HT1080 (cell line): ENCODE measurements at places on chromosomes 12 and 14. TPM values are rescaled to one million over a fixed set of nuclear protein-coding genes. Genes with fewer than 3 reads are reported as not detected.
A peak's percentile ranks its signal among the peaks of the same experiment; 100 is the strongest.

GRCh38 chr14:75495399-75495798, 26.9 kb upstream of the BATF start:
- DNase-seq = no peak

RAPGEF3 gene
- total RNA-seq = 3.7 and 4.1 TPM in 2 replicates

DNA sequence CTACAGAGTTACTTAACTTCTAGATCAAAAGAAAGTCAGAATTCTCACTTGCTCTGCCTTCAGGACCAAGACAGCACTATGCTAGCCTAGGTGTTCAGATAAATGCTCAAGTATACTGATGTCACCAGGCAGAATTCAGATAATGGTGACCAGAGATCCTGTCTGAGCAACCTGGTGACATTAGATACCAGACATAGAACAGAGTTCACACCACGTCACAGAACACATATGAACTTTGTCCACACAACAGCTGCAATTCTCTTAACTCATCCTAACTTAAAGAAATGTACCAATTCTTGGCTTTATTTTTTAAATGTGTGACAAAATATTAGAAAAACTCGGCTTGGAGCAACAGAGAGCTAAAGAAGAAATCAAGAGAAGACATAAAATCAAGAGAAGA, 58.1 kb downstream of the GCH1 start:
- DNase-seq = no peak

DNA sequence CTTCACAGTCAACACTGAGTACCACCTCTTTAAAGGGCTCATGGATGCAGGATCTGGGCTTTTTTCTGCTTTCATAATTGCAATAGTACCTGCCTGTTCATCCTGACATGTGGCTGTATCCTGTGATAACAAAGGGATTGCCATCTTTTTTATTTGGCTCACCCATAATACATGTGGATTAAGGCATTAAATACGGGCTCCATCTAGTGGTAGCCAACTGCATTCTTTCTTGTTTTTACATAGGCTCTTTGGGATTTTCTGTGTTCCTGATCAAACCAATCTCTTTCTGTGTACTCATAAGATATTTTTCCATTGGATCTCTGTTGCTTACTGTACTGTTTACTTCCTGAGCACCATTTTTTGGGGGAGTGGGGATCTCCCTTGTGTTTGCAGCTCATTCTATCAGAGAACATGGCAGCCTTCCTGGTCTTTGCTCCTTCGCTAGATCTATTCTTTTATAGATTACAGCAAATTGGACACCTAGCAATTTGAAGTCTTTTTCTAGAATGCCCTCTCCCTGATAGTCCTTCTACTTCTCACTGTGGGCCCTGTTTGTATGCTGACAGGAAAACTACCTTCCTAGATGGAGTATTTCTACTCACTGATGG, 723.4 kb upstream of the MDGA2 start:
- peak; percentile 49 for DNase-seq

HHIPL1 gene
- not detected in 2 replicates for total RNA-seq

- DNase-seq = peak; percentile 89
Measured at GRCh38 chr12:89135976-89136634, 216.2 kb downstream of the DUSP6 start.

GRCh38 chr12:50326590-50327284, 43.4 kb upstream of the LIMA1 start:
- DNase-seq = peak; percentile 48

GRCh38 chr12:121562488-121562887, 18.3 kb downstream of the KDM2B start:
- no peak for DNase-seq

SPRYD3 gene
- total RNA-seq = 11.4 and 12.7 TPM in 2 replicates

DLGAP5 gene
- 42.8 and 53.6 TPM in 2 replicates for total RNA-seq

PA2G4 gene
- 526 and 607 TPM in 2 replicates for total RNA-seq

GRCh38 chr12:12056951-12057350, 13.8 kb upstream of the BCL2L14 start:
- DNase-seq = no peak

DNA sequence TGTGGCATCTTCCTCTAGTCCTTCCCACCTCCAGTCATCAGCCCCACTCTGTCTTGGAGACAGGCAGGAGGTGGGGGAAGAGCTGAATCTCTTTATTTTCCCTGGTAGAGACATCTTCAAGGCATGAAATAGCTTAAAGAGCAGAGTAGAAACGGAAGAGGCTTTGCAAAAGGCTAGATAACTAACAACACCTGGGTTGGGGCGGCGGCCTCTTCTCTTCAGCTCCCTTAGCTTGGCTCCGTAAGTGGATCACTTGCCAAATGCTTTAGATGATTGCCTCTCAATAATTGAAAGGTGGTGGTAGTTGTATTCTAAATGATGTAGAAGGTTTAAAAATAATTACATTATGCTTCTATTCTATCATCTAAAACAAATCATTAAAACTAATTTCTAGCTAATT, 36.1 kb downstream of the SSPN start:
- no peak for DNase-seq

DNA sequence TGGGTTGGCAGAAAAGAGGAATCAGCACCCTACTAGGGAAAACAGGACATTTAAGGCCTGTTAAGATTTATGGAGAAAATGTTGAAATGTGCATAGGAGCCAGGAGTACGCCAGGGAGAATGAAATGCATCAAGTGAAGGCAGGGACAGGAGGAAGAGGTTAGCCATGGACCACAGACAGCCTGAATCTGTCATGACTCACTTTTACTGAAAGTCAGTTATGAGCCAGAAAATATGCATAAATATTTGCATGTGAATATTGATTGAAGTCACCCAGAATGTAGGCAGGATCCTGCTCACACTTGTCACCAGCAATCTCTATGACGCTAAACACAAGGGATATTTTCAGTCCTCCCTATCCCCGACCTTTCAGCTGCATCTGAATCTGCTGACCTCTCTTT, 25.1 kb upstream of the CDK17 start:
- DNase-seq = peak; percentile 85

COQ5 gene
- total RNA-seq = 50.4 and 52.0 TPM in 2 replicates

DNA sequence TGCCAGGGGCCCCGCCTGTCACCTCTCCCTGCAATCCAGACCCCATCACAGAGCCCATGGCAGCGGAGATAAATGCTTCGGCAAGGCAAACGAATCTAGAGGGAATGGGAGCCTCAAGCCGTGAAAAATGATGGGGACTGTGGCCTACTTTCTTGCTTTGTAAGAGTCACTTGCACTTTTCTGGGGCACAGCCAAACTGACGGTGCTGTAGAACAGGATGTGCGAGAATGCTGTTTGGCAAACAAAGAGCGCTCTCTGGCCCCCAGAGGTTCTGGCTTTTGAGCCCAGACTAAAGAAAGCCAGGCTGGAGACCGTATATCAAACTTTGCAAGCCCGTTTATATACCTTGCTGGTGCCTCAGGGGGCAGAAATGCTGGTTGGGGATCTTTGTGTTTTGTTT, 108.7 kb downstream of the CACNA1C start:
- no peak for DNase-seq

DNA sequence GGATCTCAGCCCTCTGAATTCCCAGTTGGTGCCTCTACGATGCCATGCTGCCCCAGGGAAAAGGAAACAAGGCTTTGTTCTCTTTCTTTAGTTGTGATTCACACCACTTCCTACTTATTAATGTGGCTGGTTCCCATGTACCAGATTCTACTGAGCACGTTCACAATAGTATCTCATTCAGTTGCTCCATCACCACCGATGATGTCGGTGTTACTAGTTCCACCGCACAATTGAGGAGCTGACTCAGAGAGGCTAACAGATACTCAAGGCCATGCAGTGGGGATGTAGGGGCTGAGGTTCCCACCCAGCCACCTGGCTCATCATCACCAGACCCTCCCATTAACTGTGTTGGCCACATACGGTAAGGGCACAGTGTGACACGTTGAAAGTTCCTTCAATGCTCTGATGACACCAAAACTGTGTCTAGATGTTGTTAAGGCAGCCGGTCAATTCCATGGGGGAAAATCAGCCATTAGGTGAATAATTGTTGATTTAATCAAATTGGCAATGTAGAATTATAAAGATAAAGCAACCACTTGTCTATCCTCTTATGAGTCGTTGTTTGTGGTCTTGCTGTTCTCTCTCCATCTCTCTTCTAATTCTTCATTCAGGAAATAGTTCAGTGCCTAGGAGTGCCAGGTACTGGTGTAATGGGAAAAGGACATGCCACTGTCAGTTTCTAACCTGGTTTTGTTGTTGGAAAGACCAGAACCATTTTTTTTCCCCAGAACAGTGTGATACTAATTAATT, 244.2 kb upstream of the CRY1 start:
- peak; percentile 85 for DNase-seq

DMAC2L gene
- total RNA-seq = 8.9 and 10.8 TPM in 2 replicates

DNA sequence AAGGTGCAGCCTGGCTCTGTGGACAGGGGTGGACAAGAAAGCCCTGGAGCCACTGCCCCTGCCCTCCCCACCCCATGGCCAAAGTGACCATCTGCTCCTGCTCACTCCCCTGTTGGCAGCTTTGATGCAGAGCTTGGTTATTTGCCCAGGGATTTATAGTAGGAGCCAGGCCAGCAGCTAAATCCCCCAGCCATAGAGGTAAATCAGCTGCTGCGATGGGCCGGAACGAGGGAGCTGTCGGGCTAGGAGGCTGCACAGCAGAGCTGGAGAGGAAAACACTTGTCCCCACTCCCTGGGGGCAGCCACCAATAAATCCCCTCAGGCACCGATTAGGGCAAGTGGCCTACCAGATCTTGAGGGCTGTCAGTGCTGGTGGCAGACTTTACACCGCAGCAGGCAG, 26.0 kb downstream of the SMUG1 start:
- DNase-seq = no peak
